Skeletal muscle cell (primary cell): ENCODE measurements at places on chromosomes 3 and 15.

GRCh38 chr3:184808021-184808420 is 3.9 kb upstream of the VPS8 start:
- DNase-seq, result no peak

DNA sequence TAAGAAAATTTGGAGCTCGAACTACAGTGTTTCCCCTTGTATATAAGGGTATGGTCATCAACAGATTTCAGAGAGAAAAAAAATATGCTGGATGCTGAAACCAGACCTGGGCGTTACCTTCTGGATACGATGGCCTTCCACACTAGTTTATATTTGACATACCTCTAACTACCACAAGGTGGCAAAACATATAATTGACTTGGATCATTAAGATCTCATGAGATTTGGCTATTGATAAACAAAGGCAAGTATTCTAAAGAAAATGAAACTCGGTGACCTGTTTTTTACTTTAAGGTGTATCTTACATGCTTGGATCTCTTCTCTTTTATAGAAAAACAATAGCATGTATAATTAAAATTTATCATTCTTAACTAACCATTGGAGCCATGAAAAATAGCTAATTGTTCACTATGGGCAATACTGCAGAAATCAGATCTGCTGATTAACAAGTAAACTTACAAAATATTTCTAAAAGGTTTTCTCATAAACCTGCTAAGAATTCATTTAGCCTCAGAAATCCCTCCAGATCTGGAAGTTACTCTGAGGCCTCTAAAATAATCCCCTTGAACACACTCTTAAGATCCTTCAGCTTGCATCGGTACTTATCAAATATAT is 300.6 kb upstream of the KCNH8 start:
- no peak for DNase-seq

DNA sequence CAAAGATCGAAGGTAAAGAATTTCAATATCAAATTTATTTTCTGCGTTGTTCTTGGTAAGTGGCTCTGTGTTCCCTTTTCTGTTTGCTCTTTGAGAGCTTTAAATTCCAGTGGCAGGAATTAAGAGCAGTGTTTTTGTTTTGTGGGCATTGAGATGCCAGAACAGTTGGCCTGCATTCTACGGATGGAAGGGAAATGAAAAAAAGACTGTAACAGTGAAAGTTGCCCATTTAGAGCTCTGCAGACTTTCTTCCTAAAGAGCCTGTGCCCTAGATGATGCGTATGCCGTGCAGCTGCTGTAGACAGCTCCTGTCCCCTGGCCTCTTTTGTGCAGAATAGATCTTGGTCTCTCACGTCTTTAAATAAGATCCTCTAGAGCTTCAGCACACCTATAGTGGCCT is 58.8 kb downstream of the KAT2B start:
- DNase-seq, result no peak

GRCh38 chr15:80970018-80970657 is 19.5 kb downstream of the MESD start:
- DNase-seq, result no peak

- no peak for DNase-seq
Measured at GRCh38 chr3:11165476-11165875, 11.2 kb downstream of the HRH1 start.

- DNase-seq, result peak; percentile 38
Measured at GRCh38 chr15:56871185-56871584, 47.3 kb upstream of the TCF12 start.

GRCh38 chr3:133295199-133295901 is 104.5 kb upstream of the BFSP2 start:
- no peak for DNase-seq

DNA sequence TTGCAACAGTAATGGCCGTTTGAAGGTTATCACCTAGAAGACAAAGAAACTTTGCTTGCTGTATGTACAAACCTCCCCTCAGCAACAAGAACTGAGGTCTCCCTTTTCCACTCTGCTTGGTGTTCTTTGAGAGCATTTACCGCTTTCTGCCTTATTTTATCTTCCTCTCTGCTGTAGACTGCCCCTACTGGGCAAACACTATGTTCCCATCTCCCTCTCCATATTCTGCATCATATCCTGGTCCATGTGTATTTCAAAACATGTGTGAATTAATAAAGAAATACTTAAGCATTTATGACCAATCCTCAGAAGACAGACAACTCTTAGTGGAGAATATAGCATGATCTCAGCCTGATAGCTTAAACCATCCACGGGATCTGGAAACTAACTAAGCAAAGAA is 64.4 kb downstream of the ATP13A5 start:
- DNase-seq, result no peak

DNA sequence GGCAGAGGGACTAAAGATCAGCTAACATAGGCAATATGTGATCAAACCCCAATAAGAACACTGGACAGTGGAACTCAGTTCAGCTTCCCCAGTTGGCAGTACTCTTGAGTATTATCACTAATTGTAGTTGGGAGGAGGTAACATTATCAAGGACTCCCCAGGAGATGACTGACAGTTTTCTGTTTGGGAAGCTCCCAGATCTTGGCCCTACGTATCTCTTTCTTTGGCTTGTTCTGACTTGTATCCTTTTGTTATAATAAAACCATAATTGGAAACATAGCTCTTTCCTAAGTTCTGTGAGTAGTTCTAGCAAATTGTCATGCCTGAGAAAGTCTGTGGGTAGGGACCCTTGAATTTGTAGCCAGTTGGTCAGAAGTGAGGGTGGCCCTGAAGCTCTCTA is 316.4 kb downstream of the ZNF621 start:
- no peak for DNase-seq

- DNase-seq, result peak; percentile 16
Measured at GRCh38 chr3:162491952-162492351, 995.3 kb downstream of the OTOL1 start.

DNA sequence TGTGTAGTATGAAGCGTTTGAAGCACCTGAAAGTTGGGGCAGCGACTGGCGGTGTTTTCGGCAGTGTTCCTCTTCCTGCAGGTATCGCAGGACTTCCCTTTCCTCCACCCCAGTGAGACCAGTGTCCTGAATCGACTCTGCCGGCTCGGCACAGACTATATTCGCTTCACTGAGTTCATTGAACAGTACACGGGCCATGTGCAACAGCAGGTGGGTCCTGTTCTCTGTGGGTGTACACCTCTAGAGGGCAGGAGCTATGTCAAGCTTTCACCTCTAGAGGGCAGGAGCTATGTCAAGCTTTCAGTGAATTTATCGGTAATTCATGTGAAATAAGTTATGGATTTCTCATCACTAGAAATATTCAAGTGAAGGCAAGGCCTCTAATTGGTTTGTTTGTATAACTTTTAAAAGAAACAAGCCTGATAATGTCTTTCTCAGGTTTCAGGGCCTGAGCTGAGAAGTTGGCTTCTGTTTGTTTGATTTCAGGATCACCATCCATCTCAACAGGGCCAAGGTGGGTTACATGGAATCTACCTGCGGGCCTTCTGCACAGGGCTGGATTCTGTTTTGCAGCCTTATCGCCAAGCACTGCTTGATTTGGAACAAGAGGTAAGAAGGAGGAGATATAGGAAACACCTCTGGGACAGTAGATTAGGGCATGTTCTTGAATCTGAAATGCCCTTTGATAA is 5.3 kb downstream of the TUBGCP4 start:
- DNase-seq, result no peak

GRCh38 chr3:94716326-94717018 is 653.6 kb downstream of the NSUN3 start:
- DNase-seq, result no peak

DNA sequence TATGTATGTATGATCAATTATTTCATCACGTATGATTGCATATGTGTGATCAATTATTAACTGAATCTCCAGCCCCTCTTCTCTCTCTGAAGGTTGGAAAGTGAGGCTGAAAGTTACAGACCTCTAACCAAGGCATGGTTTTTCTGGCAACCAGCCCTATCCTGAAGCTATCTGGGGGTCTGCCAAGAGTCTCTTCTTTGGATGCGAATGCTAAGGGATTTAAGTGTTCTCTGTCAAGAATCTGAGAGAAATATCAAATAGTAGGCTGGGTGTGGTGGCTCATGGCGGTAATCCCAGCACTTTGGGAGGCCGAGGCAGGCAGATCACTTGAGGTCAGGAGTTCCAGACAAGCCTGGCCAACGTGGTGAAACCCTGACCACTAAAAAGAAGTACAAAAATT is 8.1 kb downstream of the NKTR start:
- no peak for DNase-seq

DNA sequence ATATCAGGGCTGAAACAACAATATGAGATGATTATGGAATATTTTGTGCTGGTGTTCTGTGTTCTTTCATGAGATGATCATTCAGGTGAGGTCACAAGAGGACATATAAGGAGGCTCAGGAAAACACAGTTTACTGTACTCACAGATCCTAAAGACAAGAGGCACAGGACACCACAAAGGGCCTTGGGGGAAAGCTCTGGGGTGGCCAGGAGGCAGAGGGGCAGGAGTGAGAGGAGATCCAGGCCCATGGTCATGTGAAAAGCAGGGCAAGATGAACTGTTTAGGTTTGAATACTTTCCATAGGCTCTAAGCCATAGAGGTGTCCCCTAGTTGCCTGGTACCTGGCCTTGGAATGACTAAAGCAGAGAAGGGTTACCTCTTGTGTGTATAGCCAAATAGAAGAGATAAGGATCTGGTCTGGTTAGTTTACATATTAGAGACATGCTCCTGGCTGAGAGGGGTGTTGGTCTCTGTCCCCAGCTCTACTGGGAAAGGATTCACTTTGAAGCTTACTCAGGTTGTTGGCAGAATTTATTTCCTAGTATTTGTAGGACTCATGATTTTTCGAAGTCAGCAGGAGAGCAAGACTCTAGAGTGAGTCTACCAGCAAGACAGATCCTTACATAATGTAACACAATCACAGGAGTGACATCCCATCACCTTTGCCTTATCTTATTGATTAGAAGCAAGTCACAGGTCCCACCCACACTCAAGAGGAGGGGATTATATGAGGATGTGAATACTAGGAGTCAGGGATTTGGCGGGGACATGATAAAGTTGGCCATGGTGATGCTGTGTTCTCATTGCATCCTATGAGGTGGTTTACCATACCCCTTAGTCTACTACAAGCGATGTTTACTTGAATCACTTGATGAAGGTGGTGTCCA is 11.3 kb upstream of the TM4SF1 start:
- DNase-seq, result no peak

DNA sequence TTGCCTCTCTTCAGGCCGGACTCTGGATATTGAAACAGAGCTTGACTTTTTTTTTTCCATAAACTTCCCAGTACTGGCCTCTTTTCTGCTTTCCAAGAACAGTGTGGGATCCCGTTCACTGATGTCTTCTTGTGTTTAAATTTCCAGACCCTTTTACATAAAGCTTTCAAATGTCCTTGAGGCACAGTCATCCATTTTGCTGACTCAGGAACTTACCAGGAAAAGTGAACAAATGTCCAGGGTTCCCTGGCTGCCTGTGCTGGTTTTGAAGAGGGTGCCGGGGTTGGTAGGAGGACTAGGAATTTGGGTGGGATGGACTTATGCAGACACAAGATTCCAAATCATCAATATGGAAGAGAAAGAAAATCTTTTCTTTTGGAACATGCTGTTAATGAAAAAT is 68.1 kb downstream of the CHDH start:
- DNase-seq, result no peak

DNA sequence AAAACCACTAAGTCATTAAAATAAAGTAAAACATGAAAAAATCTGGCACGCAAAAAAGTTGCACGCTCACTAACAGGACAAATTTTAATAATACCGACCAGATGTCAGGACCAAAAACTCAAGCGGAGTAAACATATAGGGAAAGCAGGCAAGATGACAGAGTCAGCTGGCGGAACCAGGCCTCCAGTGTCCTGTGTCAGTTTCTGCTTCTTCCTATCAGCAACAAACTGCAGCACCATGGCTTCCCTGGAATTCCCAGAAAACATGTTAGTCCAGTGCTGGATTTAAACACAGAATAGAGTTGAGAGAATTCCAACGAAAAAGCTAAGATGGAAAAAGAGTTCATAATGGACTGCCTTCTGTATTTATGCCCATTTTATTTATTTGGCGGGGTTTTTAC is 169.1 kb upstream of the ARHGEF26 start:
- no peak for DNase-seq

- no peak for DNase-seq
Measured at GRCh38 chr3:124373524-124373923, 356.7 kb upstream of the UMPS start.

DNA sequence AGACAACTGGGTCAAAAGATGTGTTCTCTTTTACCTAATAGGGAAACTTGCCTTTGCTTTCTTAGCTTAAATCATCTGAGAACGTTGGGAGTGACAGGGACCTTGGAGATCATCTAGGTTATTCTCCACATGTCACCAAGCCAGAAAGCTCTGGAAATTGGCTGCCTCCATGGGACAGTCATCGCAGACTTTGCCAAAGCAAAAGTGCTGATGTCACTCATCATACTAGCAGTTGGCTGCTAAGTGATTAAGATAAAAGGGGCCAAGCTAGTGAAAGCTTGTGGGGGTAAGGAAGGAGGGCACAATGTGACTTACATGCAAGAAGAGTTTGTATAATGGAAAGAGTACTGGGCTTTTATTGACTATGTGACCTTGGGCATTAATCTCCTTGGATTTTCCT is 198.0 kb upstream of the PFN2 start:
- no peak for DNase-seq

- DNase-seq, result no peak
Measured at GRCh38 chr15:101533371-101534140, 44.0 kb upstream of the PCSK6 start.

DNA sequence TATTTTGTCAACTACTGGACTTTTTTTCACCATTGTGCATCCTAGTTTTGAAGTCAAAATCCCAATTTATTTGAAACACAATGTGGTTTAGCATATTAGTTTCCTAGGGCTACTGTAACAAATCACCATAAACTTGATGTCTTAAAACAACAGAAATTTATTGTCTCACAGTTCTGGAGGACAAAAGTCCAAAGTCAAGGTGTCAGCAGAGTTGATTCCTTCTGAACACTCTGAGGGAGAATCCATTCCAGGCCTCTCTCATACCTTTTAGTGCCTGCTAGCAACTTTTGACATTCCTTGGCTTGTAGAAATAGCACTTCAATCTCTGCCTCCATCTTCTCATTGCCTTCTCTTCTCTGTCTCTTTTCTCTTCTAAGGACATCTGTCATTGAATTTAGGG is 14.9 kb upstream of the SLC27A2 start:
- no peak for DNase-seq

DNA sequence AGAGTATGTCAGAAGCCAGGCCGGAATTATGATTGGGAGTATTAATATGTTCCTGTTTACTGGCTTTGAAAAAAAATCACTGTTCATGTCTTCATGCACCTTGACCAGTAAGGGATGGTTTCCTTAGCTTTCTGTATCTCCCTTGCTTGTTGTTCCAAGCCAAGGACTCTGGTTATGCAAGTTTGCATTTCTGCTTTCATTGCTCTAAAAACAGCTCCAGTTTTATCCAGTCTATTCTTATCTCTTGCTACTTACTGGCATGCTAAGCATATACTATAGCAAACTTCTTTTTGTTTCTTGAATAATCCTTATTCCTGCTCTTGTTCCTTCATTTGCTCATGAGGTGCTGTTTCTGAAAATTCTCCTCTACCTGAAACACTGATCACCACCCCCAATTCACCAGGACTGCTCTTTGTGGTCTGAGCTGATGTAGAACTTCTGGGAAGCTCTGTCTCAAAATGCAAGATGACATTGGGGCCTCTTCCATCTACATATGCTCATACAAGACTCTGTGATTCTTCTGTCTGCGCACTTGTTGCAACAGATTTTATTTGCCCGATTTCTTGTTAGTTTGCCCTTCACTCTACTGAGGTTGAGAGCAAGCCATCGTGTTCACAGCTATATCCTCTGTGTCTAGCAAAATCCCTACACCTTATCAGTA is 173.0 kb downstream of the EBLN2 start:
- no peak for DNase-seq
